HT-29 (cell line): ENCODE measurements at places on chromosomes 5 and 9. TPM values are rescaled to one million over a fixed set of nuclear protein-coding genes. Genes with fewer than 3 reads are reported as not detected.

GRCh38 chr5:90014420-90014819, 395.1 kb downstream of the CETN3 start:
- no peak for DNase-seq

- DNase-seq = no peak
These were observed 17.1 kb downstream of the FCN2 start for GRCh38 chr9:134897584-134898170.

GRCh38 chr5:151186538-151186937, 29.0 kb upstream of the ANXA6 start:
- DNase-seq = no peak

DNA sequence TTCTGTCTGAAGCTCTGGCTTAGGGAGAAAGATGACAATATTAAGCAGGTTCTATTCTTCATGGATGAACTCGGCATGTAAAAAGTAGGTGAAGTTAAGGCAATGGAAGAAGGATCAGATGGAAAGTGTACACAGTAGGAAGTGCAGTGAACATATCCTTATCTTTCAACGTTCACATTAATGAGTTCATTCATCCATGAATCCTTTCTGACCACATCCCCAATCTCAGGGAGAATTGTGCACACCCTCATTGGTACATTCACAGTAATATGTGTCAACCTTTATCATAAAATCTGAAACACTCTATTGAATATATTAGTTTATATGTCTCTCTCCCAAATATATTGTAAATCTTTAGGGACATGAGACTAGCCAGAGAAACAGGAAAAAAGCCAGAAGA, 5.5 kb downstream of the GIN1 start:
- no peak for DNase-seq

Gene PPP2R2B
- total RNA-seq = 0.03 and 0.08 TPM in 2 replicates

Gene LCN2
- 221 and 241 TPM in 2 replicates for total RNA-seq

GRCh38 chr9:16628413-16628812, 242.1 kb downstream of the BNC2 start:
- no peak for DNase-seq
